CD4-positive, alpha-beta T cell treated with Interleukin-1 beta for 1 hour (primary cell): ENCODE measurements at places on chromosomes 12 and 14.

- DNase-seq, result no peak
These were observed 701.1 kb downstream of the NOVA1 start for GRCh38 chr14:25896777-25897176.

DNA sequence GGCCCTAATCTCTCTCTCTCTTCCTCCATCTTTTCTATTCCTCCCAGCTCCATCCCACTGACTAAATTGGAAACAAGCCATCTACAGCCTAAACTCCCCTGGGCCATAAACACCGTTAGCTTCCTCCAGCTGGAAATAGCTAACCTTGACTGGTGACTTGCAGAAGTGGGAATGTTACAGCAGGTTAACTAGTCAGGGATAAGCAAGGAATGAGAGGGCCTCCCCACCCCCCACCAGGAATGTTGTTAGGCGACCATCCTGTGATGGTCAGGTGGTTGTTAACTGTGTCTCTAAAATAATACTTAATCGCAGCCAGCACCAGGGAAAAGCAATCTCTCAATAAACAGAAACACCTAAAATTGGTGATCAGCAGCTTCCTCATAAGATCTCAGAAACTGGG, 40.8 kb downstream of the MIS18BP1 start:
- DNase-seq, result no peak

- no peak for DNase-seq
These were observed 14.1 kb upstream of the ETV6 start for GRCh38 chr12:11635341-11635740.

DNA sequence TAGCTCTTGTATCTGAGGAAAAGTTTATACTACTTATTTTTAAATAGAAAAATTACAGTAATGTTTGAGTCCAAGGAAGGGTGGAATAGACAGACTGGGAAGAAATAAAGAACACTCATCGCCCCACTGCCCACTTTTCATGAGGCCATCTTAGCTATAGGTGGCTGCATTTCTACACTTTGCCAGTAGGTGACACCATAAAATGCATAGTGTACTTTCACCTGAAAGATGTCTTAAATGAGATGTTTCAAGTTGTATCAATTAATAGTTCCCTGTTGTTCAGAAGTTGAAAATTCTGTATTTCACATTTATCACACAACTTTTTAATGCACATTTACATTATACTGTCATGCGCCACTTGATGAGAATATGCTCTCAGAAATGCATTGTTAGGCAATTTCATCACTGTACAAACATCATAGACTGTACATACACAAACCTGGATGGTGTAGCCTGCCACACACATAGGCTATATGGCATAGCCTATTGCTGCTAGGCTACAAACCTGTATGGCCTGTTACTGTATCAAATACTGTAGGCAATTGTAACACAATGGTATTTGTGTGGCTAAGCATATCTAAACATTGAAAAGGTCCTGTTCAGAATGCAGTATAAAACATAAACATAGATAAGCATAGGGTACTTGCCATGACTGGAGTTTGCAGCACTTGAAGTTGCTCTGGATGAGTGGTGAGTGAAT, 27.6 kb downstream of the PMCH start:
- peak; percentile 19 for DNase-seq

- no peak for DNase-seq
These were observed 398 bp upstream of the MSRB3 start for GRCh38 chr12:65277994-65278575.

DNA sequence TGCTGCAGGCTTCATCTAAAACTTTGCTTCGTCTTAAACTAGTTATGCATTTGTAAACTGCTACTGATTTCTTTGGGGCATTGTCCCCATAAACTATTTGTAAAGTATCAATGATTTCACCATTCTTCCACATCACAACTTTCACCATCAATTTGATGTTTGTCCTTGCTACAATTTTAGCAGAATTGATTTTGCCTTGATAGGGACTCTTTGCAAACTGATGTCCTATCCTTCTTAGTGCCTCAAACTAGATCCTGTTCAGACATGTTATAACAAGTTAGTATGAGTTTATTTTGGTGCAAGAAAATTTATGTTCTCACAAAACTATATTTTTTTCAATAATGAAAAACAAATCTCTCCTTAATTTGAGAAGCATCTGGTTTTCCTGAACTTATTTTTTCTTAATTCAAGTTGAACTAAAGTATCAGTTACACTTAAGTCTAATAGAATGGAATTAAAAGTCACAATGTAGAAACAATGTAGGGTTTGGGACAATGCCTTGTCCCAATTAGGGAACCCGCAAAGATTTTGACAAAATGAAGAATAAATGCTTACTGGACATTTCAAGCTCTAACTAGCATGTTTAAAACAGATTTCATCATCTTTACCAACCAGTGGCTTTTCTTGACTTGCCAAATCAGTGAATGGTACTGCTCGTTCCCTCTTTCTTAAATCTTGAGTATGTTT, 10.1 kb upstream of the ARID4A start:
- no peak for DNase-seq

DNA sequence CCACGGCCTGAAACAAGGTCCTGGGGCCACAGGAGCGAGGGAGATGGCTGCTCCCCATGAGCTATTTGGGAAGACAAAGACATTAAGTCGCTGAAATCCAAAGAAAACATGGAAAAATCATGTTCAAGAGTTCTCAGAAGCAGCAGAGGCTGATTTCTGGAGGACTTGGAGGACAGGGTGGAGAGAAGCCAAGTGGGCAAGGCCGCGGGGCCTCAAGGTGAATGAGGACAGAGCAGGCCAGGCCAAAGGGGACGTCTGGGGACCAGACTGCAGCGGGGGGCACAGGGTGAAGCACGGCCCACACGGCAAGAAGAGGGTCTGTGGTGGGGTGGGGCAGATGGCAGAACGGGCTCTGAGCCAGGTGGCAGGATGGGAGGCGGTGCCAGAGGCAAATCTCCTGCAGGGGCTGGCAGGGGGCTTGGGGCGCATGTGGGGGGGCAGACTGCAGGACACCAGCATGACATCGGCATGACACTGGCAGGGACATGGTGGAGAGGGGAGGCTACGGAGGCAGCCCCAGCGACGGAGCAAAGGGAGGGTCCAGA, 48.9 kb downstream of the RNF34 start:
- DNase-seq, result no peak

DNA sequence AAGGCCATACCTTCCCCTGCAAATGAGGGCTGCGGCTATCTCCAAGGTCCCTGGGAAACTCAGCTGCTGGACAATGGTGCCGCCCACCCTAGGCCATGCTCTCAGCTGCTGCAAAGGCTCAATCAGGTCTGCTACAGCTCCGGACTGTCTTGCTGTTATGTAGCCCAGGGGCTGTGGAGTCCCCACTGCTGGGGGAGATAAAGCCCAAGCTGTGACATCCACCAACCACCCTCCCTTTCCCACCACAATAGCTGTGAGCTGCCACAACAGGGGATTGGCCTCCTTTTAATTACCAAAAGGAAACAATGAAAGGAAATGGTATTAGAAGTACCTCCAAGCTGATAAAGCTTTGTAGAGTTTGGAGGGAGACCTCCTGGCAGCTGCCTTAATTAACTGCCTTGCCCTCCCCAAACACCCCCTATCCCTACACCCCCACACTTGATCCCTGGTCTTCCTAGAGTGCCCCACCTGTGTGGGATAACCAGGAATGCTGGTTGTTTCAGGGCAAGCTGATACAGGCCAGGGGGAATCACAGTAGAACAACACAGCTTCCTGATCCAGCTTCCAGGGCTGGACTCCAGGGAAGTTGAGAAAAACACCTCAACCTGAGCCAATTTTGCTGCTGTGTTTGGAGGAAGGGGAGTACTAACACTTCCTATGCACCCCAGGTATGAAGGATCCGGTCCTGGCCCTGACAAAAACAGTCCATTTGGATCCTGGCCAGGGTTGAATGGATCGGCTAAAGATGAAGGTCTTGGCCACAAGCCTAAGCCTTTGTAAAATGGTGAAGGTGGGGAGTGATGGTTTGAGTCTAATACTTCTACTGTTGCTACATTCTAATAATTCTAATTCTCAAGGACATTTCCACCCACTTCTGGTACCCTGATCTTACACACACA, at the start of gene VWF:
Gene VWF, minus strand, starts transcription at position 260 of the 899 bp plus-strand sequence. CDS start 1,474 bp downstream, outside the sequence.
- DNase-seq, result no peak

DNA sequence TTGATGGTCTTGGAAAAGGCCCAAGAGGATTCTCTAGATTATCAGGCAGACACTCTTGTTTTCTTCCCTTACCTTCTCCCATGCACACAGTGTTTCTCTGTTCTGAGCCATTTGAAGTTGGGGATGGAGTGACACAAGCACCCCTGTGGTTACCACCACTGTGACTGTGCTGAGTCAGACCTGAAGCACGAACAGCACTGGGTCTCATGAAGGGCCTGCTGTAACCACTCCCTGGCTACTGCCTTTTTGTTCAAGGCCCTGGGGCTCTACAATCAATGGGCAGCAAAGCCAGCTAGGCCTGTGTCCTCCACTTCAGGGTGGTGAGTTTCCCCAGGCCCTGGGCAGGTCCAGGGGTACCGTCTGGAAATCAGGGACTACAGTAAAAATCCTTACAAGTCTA, 65.5 kb downstream of the TSPAN8 start:
- no peak for DNase-seq

GRCh38 chr12:27539191-27539631, 15.2 kb downstream of the PPFIBP1 start:
- no peak for DNase-seq

- DNase-seq, result peak; percentile 32
These were observed 215.7 kb upstream of the CRY1 start for GRCh38 chr12:107309020-107309419.

DNA sequence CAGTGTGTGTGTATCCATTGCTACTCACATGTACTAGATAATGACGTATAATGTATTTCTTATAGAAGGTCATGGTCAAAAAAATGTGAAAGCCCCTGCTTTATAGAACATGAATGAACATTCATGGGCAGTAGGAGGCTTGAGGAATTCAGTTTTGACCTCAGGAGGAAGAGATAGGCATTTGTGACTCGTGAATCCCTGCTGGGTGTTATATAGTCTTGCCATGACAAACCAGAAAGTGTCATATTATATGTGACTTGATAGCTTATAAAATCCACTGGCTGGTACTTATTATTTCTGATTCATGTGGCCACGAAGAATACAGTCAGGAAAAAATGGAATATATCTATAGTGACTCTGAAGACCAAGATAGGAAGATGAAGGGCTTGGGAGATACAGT, 287.6 kb downstream of the CEP128 start:
- no peak for DNase-seq

- no peak for DNase-seq
These were observed 42.1 kb downstream of the STXBP6 start for GRCh38 chr14:25007832-25008231.

DNA sequence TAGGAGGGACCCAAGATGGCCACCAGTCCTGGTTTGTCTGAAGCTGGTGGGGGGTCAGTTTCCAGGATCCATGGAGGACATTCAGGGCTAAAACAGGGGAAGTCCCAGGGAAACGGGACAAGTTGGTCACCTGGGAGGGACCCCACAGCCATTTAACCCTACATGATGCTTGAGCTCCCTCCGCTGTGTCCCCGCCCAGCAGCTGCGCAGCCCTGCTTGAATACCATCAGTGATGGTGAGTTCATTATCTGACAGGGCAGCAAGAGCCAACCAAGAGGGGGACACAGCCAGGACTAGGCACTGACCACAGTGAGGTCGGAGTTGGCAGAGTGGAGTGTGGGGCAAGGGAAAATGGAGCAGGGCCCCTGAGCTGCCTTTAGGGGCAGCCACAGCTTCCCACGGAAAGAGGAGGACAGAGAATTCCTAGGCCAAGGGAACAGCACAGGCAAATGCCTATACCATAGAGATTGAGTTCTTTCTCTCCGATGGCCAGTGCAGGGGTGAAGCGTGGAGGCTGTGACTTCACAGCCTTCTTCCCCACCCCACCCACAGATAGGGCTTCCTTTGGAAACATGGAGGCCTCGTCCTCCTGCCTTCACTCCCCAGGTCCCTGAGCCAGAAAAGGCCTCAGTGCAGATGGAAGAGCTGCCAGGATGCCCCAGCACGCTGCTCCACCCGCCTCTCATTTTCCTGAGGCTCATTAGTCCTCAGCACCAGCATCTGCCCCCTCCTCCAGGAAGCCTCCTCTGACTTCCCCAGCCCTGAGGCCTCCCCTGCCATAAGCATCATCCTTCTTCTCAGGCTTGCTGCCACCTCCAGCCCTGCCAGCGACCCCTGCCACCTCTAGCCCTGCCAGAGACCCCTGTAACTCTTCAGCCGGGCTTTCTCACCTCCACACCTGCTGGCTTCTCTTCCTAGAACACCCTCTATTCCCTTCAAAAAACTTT, 51.4 kb downstream of the CYP46A1 start:
- no peak for DNase-seq

DNA sequence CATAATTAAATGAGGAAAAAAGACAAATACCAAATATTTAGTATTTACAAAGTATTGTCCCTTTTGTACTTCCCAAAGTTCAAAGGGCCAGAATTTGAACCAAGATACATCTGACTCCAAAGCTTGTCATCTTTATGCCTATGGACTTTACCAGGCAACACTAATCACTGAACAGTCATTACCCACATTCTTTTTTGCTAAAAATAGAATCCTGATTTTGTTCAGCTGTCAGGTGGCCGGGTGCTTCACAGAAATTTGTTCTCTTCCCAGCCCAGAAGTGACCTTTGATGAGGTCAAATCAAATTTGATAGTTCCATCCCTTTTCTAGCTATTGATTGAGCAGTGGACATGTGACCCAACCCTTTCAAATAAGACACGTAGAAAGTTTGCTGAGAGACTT, 121.6 kb downstream of the LLPH start:
- no peak for DNase-seq

GRCh38 chr12:121297435-121297991, 1.0 kb upstream of the CAMKK2 start:
- DNase-seq, result peak; percentile 12

DNA sequence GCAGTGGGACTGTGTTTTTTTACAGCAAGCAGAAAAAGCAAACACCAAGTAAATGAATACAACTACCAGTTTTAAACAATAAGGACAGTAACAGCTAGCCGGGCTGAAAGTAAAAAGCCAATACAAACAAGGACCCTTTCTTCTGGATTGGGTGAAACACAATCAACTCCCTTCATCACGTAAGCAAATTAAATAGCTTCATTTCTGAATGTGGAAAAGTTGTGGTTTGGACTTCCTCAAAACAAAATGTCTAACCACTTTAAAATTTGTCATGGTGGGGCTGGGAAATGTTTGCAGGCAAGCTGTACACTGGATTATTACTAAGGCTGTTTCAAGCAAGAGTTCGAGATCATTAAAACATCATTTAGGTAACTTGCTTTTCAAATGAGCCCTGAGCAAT, 47.4 kb downstream of the TCHP start:
- no peak for DNase-seq
